ENCODE measurements at places on chromosomes 16 and 17. TPM values are rescaled to one million over a fixed set of nuclear protein-coding genes. Genes with fewer than 3 reads are reported as not detected.

DNA sequence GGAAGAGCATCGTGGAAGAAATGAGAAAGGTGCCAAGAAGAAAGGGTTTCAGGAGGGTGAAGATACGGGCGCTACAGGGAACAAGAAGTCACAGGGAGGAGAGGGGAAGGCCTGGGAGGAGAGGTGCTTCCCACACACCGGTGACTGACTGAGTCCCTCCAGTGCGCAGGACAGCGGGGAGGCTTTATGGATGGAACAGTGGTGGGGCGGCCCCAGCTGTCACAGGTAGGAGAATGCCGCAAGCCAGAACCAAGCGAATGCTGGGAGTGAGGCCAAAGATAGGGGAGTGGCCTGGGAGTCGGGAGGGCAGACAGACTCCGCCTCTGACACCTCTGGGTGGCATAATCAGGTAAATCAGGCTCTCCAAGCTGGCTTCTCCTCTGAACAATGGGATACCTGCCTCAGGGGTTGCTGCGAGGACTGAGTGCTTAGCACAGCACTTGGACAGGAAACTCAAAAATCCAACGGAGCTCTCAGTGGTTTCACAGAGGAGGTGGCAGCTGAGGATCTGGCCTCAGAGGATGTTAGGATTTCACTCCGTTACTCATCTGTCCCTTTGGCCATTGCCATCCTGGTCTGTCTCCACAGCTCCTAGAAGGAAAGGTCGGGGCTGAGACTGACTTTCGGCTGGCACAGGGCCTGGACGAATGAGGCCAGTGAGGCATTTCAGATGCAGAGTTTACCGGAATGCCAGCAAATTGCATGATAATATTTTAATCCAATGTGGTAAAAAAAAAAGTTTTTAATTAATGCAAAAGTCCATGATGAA is 717 bp upstream of the CNP start:
- peak; percentile 6 for DNase-seq

GRCh38 chr16:89315791-89316581 is 98.5 kb downstream of the ZNF778 start:
- peak; percentile 78 for DNase-seq

DNA sequence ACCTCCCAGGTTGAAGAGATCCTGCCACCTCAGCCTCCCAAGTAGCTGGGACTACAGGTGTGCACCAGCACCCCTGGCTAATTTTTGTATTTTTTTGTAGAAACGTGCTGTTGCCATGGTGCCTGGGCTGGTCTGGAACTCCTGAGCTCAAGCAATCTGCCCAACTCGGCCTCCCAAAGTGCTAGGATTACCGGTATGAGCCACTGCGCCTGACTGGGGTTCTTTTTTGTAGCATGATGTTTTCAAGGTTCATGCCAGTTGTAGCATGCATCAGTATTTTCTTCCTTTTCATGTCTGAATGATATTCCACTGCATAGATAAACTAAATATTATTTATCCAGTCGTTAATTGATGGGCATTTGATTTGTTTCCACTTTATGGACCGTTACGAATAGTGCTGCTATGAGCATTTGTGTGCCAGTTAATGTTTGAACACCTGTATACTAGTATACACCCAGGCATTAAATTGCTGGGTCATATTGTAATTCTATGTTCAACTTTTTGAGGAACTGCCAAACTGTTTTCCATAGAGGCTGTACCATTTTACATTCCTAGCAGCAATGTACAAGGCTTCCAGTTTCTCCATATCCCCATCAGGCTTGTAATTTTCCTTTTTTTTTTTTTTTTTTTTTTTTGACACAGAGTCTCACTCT is 24.8 kb upstream of the CEP20 start:
- no peak for DNase-seq

GRCh38 chr17:9999919-10000695 is 95.0 kb upstream of the RCVRN start:
- no peak for DNase-seq

DNA sequence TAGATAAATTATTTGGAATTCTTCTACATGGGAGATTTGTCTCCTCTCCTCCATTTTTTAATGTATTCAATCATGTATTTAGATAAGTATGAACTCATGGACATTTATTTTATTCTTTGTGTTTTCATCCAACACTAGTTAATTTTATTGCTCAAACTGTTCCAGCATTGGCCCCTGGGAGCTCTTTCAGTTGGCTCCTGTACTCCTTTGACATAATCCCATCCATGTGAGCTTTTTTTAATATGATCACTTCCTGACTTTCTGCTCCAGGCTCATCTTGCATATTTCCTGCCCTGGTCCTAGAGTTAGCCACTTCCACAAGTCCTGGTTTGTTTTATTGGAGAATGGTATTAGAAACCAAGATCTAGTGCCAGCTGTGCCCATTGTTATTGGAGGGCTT is 419.0 kb upstream of the CDH11 start:
- DNase-seq = no peak

Gene CRISPLD2
- 29.3 TPM for total RNA-seq

Gene EIF3C
- total RNA-seq = 93.4 TPM

DNA sequence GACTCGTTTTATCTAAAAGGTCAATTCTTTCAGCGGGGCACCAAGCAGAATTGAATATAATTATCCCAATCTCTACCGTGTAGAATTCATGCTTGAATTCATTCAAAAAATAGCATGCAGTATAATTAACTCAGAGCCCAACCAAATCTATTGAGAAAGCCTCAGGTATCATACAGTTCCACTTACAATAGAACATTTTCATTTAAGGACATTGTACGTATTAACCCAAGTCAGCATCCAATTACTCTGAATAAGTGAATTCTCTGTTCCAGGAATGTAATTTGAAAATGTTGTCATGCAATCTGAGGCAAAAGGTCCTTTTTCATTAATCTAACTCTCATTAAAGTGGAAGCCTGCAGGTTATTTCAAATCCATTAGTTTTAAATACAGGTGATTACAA is 78.5 kb downstream of the SALL1 start:
- no peak for DNase-seq

Gene CTRB1
- not detected for total RNA-seq

DNA sequence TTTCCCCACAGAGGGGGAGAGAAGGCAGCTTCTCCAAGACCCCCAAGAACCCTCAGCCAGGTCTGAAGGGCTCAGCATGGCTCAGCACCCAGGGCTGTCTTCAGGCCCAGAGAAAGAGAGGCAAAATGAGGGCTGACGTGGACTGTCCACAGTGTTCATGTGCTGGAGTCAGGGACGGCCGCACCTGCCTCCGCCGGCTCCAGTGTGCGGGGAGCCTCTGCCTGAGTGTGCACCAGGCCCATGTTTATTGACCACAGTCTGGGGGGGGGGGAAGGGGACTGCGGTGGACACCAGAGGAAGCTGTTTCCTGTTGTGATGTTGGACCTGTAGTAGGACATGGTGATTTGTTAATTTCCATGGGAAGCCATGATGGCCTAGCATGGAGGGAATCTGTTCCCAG is 6.9 kb downstream of the MRM1 start:
- DNase-seq = no peak

- no peak for DNase-seq
These were observed 114.7 kb downstream of the AMFR start for GRCh38 chr16:56310690-56311089.

Gene TMEM88
- total RNA-seq = 0.18 TPM

Gene PTX4
- not detected for total RNA-seq

DNA sequence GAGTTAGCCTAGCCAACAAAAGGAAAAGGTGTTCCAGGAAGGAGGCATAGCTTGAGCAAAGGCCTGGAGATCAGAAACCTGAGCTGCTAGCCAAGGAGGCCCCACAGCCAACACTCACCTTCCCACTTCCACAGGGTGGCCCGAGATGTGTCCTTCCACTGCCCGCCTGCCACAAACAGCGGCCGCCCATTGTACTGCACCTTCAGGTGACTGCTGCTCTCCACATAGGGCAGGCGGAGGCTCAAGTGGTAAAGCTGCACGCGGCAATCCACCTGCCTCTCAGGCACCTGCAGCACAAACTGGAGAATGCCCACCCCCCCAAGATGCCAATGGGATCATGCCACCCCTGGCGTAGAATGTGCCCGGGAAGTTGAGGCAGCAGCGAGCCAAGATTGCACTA is 111.5 kb downstream of the RMI2 start:
- DNase-seq = no peak

Data from fibroblast of the aortic adventitia (primary cell).